ENCODE measurements at places on chromosomes 16 and 17.

- DNase-seq = no peak
These were observed 457.8 kb downstream of the HS3ST4 start for GRCh38 chr16:26149364-26150190.

GRCh38 chr16:8819411-8820034, 21.9 kb downstream of the PMM2 start:
- no peak for DNase-seq

GRCh38 chr16:86035906-86036305, 136.9 kb downstream of the IRF8 start:
- no peak for DNase-seq

- DNase-seq = peak; percentile 82
These were observed 98.5 kb downstream of the ZNF778 start for GRCh38 chr16:89315791-89316581.

- DNase-seq = no peak
These were observed 18.2 kb downstream of the IGF2BP1 start for GRCh38 chr17:49015179-49015923.

GRCh38 chr17:29557085-29557738, 9.6 kb downstream of the ABHD15 start:
- no peak for DNase-seq

DNA sequence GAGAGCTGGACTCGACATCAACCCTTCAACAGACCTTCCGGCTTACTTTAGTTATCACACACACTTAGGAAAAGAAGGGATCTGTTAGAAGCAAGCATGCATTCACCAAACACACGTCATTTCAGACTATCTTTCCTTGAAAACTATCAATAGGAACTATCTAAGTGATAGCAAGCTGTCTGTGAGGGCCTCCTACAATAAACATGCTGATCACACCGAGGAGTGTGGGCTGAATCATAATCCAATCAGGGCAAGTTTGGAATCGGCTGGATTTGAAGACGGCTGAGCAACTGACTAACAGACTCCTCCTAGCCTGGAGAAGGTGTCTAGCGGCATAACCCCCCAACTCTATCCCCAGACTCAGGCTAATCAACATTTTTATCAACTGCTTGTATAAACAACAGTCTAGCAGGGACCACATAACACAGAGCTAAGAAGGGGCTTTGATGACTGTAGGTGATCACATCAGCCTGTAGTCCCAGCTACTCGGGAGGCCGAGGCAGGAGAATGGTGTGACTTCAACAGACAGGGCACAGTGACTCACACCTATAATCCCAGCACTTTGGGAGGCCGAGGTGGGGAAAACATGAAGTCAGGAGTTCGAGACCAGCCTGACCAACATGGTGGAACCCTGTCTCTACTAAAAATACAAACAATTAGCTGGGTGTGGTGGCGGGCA, 14.1 kb downstream of the NXN start:
- DNase-seq = no peak

- no peak for DNase-seq
These were observed 28.2 kb downstream of the MAP1LC3B start for GRCh38 chr16:87420026-87421002.

DNA sequence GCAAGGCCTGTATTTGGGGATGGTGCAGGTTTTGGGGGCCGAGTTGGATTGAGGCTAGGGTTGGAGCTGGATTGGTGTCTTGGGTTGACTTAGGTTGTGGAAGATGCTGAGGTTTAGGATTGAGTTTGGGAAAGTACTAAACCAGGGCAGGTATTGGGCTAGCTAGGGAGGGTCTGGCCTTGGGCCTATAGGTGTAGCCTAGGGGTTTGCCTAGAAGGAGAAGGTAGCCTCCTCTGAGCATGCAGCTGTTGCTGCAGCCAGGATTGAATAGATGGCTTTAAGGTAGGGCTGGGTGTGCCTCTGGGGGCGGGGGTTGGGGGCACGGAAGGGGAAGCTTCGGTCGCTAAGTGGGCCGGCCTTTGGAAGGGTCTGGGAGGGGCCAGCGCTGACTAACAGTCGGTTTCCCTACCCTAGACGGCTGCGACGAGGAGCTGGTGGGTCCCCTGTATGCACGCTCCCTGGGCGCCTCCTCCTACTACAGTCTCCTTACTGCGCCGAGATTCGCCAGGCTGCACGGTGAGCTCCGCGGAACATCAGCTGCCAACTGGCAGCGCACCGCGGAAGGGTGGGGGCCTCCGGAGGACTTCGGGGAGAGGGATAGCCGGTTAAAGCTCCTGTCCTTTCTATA, 1.2 kb downstream of the CNTNAP1 start:
- DNase-seq = no peak

DNA sequence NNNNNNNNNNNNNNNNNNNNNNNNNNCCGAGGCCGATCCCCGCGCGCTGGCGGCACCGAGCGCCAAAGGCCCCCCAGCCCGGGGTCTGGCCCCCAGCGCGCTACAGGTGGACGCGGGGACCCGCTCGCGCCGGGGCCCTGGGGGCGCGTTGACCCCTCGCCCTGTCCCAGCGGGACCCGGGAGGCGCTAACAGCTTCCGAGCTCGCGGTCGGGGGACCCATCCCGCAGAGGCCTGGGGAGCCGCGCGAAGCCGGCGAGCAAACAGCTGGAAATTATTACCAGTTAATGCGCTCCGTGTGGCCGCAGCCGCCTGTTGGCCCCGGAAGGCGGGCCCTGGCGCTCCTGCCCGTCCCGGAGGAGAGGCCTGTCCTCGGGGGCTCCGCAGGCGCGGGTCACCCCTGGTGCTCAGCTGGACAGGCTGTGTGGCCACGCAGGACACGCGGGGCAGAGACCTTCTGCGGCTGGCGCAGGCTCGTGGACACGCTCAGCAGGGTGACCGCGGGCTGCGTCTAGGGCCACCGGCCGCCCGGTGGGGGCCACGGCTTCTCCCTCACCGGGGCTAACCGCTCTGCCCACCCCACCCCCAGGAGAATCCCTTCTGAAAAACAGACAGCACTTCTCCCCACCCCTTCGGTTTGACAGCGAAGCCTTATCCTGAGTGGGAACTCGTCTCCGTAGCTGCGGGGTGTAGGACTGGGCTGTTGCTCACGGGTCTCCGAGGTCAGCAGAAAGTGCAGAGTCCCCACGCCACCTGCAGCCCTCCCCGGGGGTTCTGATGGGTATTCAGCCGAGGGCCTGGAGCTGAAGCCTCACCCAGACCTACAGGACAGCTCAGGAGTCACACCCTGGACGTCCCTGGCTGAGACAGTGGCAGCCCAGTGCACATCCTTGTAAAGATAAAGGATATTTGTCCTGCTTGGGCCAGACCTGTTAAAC, 138.7 kb upstream of the RPH3AL start:
- DNase-seq = no peak

DNA sequence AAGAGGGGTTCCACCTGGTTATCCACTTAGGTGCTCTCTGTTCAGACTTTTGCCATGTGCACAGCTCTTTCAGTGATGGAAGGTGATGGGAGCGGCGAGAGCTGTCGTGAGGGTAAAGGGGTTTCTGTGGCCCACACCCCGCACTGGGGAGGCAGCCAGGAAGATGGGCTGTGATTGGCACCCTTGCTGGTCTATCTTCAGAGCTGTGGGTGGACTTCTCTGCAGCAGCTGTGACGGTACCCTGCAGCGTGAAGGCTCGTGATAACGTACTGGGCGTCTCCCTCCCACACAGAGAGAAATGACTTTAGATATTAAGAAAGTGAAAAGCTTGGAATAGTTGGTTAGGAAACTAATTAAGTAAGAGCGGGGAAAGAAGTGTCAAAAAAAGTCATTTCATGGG, 45.8 kb downstream of the MPRIP start:
- DNase-seq = no peak

DNA sequence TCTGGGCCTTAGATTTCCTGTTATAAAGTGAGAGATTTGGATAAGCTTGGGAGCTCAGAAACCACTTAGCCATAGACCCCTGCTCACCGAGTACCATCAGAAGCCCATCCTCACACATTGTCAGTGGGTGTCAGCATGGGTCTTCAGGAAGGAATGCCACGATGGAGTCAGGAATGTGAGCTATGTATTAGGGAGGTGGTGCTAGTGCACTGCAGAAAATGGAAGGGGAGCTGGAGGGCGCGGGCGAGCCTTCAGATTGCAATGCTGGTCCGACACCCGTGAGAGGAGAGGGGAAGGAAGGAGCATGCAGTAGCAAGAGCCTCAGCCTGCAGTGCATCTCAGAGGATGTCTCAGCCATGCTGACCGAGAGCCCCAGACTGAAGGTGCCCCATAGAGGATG, 294.5 kb downstream of the FOXL1 start:
- no peak for DNase-seq

GRCh38 chr17:40326832-40327199, 17.8 kb downstream of the RARA start:
- DNase-seq = no peak

- no peak for DNase-seq
These were observed 5.2 kb downstream of the METRNL start for GRCh38 chr17:83084621-83085056.

GRCh38 chr16:10123141-10123540, 59.1 kb downstream of the GRIN2A start:
- no peak for DNase-seq

DNA sequence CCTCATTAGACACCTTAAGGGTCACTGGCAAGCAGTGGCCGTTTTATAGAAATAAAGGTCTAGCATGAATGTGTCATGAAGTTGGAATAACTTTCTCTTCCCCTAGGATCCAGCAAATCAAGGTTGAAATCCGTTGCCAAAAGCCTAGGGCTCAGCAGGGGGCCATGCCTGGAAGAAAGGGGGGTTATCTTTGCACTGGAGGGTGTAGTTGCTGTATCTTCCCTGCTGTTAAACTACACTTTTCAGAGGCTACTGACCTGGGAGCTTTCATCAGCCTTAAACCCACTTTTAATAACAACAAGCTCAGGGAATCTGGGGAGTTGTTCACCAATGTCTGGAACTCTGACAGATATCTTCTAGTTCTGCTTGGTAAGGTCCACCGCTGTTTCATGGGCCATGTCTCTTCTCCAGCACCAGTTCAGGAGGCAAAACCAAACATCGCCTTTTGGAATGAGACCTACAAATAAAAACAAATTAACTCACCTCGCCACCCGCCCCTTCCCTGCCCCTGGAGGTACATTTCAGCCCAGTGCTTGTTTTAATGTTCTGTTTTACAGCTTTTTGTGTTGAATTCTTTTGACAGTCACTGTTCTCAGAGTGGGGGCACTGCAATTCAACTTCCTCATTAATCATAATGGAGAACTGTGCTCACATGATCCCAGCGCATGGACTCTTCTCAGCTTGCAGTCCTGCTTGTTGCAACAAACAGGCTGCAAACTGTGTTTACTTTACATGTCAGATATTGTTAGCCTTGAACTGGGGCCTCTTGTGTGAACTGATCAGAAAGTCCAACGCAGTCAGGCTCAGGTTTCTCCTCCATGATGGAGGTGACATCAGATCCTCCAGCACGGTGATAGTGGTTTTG, 508.7 kb downstream of the KCNJ2 start:
- DNase-seq = no peak

DNA sequence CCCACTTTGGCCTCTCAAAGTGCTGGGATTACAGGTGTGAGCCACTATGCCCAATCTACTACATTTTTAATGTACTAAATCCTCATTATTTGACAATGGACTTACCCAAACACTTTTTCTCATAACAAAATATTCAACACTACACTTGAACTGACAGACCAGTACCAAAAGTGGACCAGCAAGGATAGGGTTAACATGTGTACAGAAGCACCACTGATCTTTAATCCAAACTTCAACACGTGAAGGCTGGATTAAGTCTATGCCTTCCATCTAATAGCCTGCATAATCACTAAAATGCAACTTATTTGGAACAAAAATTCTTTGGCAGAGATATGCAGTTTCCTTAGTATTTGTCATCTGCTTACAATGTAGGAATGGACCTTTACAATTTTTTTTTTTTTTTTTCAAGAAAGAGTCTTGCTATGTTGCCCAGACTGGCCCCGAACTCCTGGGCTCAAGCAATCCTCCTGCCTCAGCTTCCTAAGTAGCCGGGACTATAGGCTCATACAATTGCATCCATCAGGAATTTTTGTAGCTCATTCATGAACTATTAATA, 60.0 kb upstream of the BCAR1 start:
- no peak for DNase-seq

GRCh38 chr16:85856585-85856984, 42.4 kb upstream of the IRF8 start:
- no peak for DNase-seq

- no peak for DNase-seq
These were observed 1.8 kb upstream of the WDR90 start for GRCh38 chr16:647173-647902.

Measured in CD4-positive, alpha-beta T cell treated with Interleukin-15 for 4 hours (primary cell).